ENCODE measurements at places on chromosomes 12 and 14.

GRCh38 chr12:26271889-26272492 lies 76.6 kb downstream of the SSPN start:
- DNase-seq: no peak

- DNase-seq: no peak
These were observed 50.5 kb downstream of the TTC9 start for GRCh38 chr14:70692210-70692609.

DNA sequence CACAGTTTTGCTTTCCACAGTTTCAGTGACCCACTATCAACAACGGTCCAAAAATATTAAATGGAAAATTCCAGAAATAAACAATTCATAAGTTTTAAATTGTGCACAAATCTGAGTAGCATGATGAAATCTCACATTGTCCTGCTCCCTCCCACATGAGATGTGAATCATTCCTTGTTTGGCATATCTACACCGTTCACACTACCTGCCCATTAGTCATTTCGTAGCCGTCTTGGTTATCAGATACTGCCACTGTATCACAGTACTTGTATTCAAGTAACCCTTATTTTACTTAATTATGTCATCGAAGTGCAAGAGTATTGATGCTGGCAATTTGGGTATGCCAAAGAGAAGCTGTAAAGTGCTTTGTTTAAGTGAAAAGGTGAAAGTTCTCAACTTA lies 145.3 kb downstream of the SLC5A8 start:
- DNase-seq: no peak

DNA sequence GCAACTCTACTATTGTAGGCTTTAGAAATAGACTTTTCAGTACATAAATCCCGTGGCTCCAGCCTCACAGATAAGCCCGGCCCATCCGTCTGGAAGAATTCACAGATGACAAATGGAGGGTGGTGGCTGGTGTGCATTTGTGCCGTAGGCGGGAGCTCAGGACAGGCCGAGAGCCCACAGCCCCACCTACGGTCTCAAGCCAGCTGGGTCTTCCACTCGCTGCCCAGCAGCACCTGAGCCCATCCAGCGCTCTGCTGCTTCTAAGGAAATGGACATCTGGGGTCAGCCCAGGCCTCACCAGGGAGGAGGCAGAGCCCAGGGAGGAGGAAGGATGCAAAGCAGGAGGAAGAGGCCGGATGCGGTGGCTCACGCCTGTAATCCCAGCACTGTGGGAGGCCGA lies 72.8 kb downstream of the KIF26A start:
- no peak for DNase-seq

DNA sequence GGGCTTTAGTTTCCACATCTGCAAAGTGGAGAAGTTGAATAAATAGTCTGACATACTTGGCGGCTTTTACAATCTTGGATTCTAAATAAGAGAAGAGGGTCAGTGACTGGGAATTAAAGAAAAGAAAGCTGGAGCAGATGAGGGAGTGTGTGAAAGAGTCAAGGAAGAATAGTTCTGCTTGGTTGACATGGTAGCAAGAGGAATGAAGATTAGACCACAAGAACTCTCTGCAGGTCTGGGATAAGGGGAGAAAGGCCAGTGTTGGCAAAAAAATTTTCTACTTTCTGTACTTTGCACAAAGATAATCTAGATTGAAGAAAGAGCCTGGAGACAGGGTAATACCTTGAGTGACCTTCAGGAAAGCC lies 5.9 kb downstream of the ITGB7 start:
- DNase-seq: no peak

DNA sequence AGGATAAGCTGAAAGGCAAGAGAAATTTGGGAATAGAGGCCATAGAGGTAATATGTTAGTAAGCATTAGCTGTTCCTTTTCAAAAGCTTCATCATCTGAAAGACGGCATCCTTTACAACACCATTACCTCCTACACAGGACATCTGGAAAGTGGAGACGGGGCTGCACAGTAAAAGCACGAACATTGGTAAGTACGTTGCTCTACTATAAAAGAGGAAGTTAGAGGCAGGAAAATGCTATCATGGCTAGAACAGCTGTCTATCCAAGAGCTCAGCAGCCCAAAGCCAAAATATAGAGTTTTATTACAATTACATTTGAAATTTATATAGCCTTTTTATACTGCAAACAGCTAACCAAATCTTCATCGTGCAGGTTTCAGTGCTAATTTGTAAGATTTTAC lies 172.3 kb upstream of the GRIP1 start:
- DNase-seq: no peak

DNA sequence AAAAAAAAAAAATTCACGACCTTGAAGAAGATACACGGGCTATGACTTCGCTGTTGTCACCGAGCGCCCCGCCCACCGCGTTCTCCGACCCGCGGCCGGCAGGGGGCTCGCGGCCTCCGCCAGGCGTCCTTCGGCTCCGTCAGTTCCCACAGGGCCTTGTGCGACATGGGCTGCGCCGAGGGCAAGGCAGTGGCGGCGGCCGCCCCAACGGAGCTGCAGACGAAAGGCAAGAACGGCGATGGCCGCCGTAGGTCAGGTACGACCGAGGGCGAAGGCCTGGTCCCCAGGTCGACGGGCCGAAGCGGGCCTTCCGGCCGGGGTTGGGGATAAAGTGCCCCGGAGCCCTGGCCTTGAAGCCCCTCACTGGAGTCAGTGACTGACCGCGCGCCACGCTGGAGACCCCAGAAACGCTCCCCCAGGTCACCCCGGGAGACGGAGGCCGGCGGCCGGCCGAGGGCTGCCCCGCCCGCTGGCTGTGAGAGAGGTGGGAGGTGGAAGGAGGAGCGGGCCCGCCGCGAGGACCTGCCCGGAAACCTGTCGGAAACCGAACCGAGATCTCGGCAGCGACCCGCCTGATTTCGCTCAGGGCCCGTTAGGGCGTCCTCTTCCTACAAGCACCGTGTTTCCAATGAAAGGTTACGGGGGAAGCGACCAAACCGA lies at the start of gene TXNRD1:
Gene TXNRD1 (plus strand): TSS at position 142 of the 660 bp plus-strand sequence. CDS start 24 bp downstream, at position 166.
- peak; percentile 65 for DNase-seq

DNA sequence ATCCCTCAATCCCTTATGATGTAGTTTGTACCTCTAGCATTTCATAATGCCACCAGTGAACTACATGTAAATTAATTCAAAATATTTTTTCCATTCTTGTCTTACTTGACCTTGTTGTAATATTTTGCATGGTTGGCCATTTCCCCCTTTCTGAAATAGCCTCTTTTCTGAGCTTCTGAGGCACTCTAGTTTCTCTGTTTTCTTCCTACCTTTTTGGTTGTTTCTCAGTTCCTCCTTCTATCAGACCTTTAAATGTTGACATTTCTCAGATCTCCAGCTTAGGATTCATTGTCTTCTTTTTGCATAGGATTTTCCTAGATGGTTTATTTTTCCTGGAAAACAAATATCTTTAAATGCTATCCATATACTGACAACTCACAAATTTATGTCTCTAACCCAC lies 9.8 kb upstream of the RMST start:
- DNase-seq: no peak

DNA sequence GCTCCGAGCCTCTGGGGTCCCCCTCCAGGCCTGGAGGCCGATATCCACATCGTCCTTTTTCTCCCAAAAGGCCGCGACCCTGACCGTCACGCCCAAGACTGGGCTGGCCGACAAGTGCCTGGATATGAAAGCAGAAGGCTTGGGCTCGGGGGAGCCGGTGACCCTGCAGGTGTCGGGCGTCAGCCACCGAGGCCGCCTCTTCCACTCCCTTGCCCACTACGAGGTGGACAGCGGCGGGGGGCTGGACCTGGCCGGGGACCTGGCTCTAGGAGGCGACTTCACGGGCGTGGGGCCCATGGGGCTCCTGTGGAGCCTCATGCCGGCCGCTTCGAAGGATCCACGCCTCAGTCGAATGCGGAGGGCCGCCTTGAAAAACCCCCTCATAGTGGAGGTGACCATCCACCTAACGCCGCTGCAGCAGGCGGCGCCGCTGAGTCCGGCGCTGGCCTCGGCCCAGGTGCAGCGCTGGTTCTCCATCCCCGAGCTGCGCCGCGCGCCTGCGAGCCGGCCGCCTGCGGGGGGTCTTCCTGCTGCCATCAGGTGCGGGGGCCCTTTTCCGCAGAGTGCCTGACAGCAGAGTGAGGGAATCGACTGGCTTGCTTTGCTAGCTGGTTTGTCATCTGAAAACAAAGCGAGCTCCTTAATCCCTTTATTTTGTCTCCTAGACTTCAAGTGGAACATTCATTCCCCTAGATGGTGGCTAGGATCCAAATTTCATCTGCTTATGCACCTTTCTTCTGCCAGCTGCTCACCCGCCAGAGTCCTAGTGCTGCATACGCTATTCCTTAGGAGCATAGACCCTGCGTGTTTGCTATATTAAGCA lies 10.6 kb upstream of the DNAL1 start:
- DNase-seq: no peak

DNA sequence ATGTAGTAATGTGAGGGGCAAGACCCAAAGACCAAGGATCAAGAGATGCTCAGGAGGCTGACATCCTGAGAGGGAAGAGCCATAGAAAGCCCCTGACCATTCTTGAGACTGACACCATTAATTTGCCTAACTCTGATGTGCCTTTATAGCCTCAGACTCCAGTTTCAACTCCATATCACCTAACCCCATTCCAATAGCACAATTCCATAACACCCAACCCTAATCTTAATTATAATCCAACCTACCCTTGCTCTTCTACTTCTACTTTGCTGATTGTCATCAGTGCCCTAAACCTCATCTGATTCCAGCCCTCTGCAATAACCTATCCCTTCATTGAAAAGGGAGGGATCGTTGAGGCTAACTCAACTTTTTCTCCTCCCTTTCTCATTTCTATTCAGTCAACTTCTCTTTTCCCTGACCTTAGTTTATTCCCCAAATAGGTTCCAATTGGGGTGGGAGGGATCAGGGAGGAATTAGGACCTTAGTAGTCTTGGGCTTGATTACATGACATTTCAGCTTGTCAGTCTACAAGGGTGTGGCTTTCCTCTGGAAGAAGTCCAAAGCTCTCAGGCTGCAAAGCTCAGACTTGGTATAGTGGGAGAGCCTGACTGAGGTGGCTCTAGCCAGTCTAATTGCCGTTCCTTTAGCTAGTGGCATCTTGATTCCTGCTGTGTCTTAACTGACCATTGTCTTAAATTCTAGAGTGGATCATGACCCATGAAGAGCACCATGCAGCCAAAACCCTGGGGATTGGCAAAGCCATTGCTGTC lies 3.1 kb downstream of the PFKM start:
- DNase-seq: no peak

DNA sequence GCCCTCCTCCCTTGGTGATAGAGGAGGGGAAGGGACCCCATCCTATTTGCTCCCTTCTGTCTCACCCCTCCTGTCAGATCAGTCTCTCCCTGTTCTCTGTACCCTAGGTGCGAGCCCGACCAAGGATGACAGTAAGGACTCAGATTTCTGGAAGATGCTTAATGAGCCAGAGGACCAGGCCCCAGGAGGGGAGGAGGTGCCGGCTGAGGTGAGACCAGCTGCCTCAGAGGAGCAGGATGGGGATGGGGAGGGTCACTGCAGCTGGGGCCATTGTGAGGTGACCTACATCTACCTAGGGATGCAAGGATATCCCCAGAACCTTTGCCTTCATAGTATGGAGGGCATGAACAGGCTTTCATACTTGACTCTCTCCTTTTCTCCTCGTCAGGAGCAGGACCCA lies 22.2 kb downstream of the AGAP2 start:
- DNase-seq: no peak

- no peak for DNase-seq
These were observed 69.4 kb upstream of the DYRK2 start for GRCh38 chr12:67578976-67579661.

DNA sequence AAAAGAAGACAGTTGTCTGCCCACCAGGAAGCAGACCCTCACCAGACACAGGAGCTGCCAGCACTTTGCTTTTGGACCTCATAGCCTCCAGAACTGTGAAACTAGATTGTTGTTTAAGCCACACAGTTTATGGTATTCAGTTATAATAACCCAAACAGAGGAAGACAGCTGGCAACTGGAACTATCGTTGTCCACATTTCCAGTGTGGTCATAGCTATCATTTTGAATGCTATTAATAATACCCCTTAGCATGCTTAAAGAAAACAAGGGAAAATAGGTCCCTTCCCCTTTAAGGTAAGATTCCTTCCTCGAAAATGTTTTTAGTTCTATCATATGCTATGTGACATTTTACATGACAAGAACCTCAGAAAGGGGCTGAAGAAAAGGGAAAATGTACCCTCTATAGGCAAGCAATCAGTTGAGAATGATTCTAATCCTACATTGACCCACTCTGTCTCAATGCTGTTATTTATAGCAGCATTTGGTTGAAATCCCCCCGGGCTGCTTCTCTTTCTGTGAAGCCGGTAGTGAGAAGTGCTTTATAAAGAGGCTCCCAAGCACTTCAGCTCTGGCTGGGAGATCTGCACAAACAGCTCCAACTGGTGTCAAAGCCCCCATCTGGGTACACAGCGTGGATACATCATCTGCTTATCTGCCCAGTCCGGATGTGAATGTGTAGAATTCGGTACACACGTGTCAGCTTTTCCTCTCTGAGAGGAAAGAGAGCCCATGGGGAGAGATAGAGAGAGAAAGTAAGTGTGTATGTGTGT lies 221.2 kb upstream of the FLRT2 start:
- DNase-seq: no peak

DNA sequence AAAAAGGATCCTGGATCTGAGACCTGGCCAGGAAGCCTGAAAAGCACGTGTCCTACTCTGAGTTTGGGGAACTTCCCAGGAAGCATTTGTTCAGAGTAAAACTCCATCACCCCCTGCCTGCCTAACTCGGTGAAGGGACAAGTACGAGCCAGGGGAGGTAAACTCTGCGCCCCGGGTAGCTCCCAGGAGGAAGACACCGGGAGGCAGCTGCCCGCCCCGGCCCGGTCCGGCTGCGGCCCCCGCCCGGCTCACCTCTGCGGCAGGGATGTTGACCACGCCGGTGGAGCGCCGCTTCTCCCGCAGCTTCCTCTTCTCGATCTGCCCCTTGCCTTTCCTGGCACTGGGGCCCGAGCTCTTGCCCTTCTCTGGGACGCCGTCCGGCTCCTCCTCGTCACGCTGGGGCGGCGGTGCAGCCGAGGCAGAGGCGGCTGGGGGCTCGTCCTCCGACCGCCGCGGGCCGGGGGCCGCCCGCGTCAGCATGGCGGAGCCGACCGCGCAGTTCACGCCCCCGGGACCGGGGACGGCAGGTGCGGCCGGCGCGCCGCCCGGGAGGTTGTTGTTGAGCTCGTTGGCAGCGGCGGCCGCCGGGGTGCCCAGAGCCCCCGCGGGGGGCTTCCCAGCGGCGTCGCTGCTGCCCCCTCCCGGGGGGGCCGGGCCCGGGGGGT lies 1.2 kb downstream of the PAWR start:
- no peak for DNase-seq

GRCh38 chr12:21925296-21925913 lies 15.8 kb downstream of the ABCC9 start:
- DNase-seq: no peak

- DNase-seq: no peak
These were observed 957.1 kb downstream of the DIO2 start for GRCh38 chr14:79254069-79254775.

- no peak for DNase-seq
These were observed 68.5 kb downstream of the PKP2 start for GRCh38 chr12:32828120-32828519.

DNA sequence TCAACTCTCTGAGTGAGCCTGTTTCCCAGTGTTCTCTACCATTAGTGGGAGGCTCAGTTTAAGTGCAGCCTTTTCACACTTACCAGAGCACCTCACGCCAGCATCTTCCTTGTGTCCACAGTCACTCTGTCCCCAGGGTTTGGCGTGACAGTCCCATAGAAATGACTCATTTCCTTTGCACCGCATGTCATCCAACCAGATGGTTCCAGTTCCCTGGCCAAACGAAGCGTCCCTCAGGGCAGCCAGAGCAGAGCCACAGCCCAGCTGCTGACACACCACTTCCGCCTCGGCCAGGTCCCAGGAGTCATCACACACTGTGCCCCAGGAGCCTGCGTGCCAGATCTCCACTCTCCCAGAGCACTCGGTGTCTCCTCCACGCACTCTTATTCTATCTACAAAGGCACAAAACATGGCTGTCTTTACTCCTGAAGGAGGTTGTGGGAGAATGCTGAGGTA lies 65.4 kb downstream of the ACSM4 start:
- DNase-seq: no peak

Measured in stimulated activated CD8-positive, alpha-beta memory T cell treated with anti-CD3 and anti-CD28 coated beads, Interleukin-4, amount 100 ng/mL, for 4 hours (primary cell).